Stimulated activated CD8-positive, alpha-beta memory T cell treated with anti-CD3 and anti-CD28 coated beads, Interleukin-4, amount 100 ng/mL, for 1 hour (primary cell): ENCODE measurements at places on chromosomes 13 and 19.

DNA sequence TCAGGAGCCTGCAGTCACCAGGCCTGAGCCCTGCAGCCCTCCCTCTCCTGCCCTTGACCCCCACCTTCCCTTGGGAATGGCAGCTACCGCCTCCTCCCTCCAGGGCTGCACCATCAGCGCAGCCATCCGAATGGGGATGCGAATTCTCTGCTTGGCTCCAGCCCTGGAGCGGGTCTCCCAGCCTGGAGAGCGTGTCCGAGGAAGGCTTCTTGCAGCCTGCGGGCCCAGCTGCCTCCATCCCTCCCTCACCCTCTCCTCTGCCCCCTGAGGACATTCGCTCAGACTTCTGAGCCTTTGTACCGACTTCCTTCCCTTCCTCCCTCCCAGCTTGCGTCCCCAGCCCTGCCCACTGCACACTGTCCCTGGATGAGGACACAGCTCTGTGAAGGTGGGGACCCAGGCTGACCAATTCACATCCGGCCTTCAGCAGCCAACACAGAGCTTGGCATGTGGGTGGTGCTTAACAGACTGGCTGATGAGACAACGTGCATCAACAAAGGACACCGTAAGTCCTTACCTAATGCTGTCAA is 6.0 kb upstream of the NKPD1 start:
- no peak for DNase-seq

- DNase-seq = no peak
Measured at GRCh38 chr13:24134757-24135156, 25.8 kb upstream of the SPATA13 start.

DNA sequence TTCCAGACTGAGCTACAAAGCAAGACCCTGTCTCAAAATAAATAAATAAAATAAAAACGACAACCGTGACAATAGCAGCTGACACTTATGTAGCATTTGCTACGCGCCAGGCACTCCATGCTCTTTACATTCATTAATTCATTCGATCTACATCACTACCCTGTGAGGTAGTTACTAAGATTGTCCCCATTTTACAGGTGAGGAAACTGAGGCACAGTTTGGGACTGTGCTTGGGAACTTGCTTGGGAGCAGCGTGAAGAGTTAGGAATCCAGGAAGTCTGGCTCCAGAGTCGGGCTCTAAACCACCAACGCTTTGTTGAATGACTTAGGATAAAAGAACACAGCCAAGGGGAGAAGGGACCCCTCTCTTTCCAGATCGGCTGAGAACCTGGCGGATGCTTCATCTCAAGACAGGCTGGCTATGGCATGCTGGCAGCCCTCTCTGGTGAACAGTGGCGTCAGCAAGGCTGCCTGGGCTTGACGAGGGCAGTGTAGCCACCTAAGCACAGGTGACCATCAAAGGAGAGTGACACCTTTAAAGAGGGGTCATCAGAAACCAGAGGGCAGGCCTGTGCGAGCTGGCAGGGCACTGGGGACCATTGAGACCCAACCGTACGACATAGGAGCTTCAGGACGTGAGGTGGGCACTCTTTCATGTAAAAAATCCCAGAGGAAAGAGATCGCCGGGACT is 591 bp downstream of the DOHH start:
- DNase-seq = no peak

DNA sequence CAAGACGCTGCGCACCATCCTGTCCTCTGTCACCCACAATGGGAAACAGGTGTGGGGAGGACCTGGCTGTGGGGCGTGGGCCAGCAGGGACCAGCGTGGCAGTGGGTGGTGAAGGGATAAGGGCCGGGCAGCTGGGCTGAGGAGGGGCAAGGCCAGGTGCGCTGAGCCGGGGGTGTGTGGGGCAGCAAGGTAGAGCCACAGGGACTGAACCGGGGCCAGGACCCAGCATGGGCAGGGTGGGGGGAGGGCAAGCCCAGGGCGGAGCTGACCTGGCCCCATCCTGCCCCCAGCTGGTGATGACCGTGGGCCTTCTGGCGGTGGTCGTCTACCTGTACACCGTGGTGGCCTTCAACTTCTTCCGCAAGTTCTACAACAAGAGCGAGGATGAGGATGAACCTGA is 37.7 kb downstream of the MAP4K1 start:
- DNase-seq = no peak

- no peak for DNase-seq
Measured at GRCh38 chr13:97502181-97502580, 68.2 kb downstream of the RAP2A start.

DNA sequence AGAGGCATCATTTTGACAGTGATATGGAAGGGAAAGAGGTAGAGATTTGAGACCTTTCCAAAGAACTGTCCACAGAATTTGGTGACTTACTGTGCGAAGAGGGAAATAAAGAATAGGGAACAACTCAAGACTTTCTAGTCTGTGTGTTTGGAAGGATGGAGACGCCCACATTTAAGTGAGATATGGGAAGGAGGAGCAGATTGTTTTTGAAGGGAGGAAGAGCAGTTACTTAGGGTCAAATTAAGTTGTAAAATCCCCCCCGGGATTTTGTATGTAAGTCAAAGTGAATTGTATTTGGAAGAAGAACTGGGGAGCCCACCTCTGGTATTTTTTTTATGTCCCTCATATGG is 1.2 kb downstream of the USPL1 start:
- no peak for DNase-seq

- DNase-seq = no peak
Measured at GRCh38 chr13:64912141-64912540, 2318.0 kb downstream of the PCDH9 start.

GRCh38 chr13:28179974-28180373 is 41.6 kb downstream of the PAN3 start:
- no peak for DNase-seq

GRCh38 chr13:30216111-30216510 is 91.2 kb downstream of the KATNAL1 start:
- no peak for DNase-seq

GRCh38 chr19:709965-710571 is 1.3 kb downstream of the PALM start:
- no peak for DNase-seq

- no peak for DNase-seq
Measured at GRCh38 chr19:338421-338820, 6.2 kb downstream of the MIER2 start.

- no peak for DNase-seq
Measured at GRCh38 chr13:90502153-90502552, 845.3 kb upstream of the MIR17HG start.
